Hematopoietic multipotent progenitor cell treated with erythropoietin and hydrocortisone succinate and interleukin-3 and kit ligand, for 17 days (in vitro differentiated cells): ENCODE measurements at places on chromosomes 6 and 20.

- DNase-seq, result no peak
Observed at GRCh38 chr20:48314925-48315592, 512.7 kb downstream of the PREX1 start.

DNA sequence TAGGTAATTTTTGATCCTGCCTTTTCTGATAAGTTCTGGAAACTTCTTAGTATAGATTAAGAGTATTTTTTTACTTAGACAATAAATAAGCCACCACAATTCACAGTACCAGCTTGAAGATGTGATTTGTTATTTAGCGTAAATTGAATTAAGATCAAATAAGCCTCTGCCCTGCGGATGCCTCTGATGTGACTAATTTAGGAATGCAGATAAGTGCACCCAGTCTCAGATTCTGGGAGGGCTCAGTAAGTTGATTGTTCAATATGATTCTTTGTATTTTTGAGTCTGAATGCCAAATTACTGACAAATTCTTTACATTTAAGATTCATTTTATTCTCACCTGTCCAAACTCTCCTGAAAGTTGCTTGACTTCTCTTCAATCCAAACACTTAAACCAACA, 147.5 kb downstream of the THBS2 start:
- no peak for DNase-seq

DNA sequence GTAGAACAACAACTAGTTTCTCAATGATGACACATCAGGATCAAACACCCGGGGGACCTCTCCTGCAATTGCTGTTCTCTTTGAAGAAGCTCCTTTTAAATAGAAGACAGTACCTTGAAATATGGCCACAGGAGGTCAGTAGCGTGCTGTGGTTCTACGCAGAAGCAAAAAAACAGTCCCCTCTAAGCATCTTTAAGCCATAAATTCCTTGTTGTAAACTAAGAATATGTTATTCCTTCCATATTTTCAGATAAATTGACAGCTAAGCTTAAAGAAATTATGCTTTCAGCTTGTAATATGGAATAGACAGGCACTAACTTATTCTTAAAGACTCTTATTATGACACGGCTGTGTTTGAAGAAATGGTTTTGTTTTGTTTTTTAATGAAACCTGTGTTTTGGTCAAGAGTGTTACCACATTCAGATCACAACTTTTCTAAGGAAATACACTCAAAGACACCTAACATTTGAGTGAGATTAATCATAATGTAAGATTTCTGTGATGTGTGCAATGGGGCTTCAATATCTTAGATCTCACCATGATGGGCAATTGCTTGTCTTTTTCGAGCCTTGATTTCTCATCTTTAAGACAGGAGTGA, 49.7 kb upstream of the IL20RA start:
- no peak for DNase-seq

- DNase-seq, result no peak
Observed at GRCh38 chr6:17291778-17292177, 10.6 kb downstream of the RBM24 start.

DNA sequence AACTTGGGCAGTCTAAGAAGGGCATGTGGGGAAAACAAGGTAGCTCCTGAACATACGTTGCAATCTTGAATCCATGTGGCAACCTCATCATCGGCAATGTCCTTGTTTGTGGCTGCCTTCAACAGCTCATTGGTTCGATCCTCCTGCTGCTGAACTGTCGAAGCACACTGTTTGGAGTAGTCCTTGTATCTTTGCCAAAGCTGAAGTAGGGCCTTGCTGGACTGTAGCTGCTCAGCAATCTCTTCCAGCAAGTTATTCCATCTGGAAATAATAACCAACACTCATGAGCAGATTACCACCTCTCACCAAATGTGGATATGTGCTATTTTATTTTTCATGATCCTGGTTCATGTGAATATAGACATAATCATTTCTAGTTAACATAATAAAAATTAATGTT, 413.3 kb downstream of the ESR1 start:
- DNase-seq, result no peak

DNA sequence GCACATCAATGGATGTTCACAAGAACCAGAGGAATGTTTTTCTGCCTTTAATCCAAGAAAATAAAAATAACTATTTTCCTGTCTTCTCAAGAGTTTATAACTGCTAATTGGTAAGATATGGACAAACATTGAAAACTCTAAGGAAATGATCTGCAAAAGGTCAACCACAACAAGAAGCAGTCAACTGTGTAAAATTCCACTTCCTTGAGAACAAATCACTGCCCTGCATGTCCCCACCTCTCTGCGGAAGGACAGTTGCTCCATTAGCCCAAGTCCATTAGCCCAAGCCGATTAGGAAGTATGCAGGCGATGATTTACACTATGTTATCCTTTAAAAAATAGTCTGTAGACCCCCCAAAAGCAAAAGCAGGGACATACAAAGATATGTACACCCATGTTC, 27.6 kb downstream of the SLC22A23 start:
- no peak for DNase-seq

- no peak for DNase-seq
Observed at GRCh38 chr20:53635221-53635620, 41.6 kb upstream of the ZNF217 start.

DNA sequence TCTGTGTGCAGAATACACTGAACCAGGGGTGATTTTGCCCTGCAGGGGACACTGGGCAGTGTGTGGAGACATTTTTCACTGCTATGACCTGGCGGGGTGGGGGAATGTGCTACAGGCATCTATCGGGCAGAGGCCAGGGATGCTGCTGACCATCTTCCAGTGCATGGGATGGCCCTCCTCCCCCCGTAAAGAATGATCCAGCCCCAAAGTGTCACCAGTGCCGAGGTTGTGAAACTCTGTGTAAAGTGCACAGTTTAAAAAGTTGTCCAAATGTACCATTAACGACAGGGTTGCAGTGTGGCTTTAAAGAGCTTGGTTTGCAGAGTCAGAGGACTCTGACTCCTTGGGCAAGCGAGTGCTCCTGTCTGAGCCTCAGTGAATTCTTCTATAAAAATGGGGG, 72.1 kb downstream of the SULF2 start:
- DNase-seq, result no peak

- no peak for DNase-seq
Observed at GRCh38 chr6:53568776-53569616, 24.1 kb upstream of the GCLC start.

GRCh38 chr6:54817236-54817635, 29.3 kb upstream of the FAM83B start:
- DNase-seq, result no peak

DNA sequence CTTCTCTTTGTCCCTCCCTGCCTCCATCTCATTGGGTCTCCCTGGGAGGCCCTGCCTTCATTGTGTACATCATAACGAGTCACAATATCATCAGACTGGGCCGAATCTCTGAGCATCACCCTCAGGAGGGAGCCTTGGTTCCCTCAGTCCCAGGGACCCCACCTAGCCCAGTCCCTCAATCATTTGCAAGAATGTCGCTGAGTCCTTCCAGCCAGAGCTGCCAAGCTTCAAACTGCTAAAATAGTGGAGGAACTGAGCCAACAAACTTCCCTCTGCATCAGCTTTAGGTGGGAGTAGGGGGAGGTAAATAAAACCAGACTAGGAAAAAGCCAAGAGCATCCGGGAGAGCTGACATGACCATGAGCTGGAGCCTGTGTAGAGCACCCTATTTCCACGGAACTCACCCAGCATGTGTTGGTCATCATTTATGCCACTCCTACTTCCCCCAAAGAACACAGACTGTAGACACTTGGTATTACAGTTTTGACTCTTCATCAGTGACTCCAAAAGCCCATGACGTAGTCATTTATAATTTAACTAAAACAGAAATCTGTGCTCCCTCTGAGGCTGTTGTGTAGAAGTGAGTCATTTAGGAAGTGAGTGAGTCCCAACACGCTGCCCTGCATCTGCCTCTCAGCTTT, 28.8 kb upstream of the IL17A start:
- no peak for DNase-seq

GRCh38 chr6:121645100-121645745, 209.8 kb downstream of the GJA1 start:
- DNase-seq, result no peak

DNA sequence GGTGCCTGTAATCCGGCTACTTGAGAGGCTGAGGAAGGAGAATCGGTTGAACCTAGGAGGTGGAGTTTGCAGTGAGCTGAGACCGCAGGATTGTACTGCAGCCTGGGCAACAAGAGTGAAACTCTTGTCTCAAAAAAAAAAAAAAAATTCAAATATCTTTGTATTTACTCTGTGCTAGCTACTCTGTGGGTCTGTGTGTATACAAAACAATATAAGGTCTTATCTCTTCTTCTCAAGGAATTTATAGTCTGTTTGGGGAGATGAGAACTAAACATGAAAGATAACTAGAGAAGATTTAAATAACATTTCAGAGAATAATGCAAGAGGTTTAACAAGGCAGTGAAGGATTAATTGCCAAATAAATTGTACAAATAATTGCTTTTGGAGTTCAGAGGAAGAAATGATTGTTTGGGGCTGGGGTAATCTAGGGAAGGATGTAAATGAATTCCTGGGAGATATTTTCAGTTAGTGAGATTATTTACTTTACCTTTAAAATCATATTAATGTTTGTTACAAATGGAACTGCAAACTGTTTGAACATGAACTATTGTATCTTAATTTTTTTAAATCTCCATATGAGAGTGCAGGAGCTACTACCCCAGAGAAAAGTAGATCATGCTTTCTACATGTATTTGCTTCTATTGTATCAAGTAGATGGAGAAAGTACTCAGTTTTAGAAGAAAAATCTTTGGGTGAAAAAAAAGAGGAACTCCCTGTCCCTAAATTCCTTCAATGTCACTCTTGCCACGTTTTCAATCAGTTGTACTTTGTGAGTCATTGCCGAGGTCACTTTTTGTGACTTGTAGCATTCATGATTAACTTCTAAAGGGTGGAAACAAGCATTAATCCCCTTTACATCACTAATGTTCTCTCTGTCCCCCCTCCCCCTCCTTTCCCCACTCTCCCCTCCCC, 39.0 kb downstream of the NCOA3 start:
- no peak for DNase-seq

DNA sequence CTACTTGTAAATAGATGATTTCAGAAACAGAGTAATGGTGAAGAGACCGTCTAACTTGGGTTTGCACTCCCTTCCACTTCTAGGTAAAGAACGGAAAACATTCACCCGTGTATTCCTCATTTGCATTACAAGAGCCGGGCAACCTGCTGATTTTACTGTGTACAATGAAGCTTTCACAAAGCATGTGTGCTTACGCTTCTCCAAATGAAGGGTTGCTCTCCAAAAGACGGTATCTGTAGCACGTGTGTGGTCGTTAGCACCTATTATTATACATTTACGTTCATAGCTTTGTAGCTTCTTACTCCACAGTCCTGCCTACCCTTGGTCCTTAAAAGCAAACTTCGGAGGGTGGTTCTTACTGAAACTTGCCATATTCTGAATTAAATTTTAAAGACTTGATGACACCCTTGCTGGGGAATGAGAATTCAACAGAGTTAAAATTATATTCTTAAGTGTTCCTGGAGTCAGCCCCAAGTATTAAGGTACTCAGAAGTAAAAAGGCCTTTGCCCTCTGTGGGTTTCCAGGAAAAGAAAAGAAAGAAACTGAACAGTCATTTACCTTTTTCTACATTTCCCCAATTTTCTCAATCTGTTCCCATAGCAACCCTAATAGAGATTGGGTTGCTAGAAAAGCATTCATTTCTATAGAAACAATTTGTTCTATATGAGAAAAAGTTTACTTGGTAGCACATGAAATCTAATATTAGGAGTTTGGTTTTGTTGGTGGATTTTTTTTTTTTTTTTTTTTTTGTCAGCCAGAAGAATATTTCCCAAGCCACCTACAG, 61.9 kb upstream of the KCNG1 start:
- DNase-seq, result no peak

- no peak for DNase-seq
Observed at GRCh38 chr20:36182604-36183154, 28.1 kb downstream of the EPB41L1 start.

DNA sequence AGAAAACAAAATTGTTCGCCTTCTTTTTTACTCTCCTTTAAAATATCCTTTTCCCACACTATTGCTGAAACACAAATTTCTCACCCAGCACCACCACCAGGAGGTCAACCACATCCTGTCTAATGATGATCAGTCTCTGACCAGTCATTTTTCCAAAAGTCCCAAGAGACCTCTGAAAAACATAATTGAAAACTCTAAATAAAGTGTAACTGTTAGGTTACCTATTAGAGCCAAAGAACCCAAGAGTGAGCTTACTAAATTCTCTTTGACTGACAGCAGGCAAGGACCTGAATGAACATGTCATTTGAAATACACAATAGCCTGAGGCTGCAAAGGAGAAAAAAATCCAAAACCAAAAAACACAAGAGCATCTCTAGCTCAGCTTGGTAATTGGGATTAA, 735.4 kb downstream of the CBLN4 start:
- DNase-seq, result no peak

GRCh38 chr20:3887876-3888620, 1.1 kb upstream of the PANK2 start:
- DNase-seq, result no peak

DNA sequence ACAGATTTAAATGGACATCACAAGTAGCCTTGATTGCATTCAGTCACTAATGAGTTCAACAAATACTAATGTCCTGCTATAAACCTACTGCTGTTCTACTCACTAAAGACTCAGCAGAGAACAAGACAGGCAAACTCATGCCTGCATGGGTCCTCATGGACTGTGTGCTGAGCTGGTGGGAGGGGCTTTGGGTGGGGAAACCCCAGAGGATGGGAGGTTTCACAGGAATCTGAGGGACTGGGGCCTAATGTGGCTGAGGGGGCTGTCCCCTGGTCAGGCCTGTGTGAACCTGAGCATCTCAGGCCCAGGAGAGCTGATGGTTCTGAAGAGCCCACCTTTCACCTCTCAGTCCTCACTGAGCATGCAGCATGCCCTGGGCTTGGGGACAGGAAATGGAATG, 1.4 kb downstream of the CST8 start:
- DNase-seq, result no peak

- no peak for DNase-seq
Observed at GRCh38 chr20:22232923-22233322, 351.4 kb downstream of the FOXA2 start.

DNA sequence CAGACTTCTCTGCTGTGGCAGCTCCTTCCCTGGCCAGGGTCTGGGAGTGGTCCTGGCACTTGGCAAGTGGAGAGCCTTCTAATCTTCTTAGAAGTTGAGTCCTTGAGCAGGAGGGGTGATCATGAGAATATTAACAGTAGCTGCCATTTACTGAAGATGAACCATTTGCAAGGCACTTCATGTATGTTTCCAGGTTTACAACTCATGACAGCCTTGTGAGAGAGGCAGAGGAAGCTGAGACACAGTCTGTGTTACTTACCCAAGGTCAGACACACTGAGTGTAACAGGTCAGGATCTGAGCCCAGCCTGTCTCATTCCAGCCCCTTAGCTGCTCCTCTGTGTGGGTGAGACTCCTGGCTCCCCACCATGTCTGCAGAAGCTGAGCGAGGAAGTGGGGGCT, 45.5 kb upstream of the SRF start:
- no peak for DNase-seq

- DNase-seq, result no peak
Observed at GRCh38 chr6:79257381-79258205, 23.1 kb upstream of the HMGN3 start.

- no peak for DNase-seq
Observed at GRCh38 chr20:1304710-1305515, 24.0 kb downstream of the SDCBP2 start.
